ENCODE measurements at places on chromosomes 12 and 14.

- no peak for DNase-seq
These were observed 9.6 kb downstream of the KLC1 start for GRCh38 chr14:103638594-103638993.

GRCh38 chr14:89955022-89955744, 544 bp upstream of the TDP1 start:
- no peak for DNase-seq

DNA sequence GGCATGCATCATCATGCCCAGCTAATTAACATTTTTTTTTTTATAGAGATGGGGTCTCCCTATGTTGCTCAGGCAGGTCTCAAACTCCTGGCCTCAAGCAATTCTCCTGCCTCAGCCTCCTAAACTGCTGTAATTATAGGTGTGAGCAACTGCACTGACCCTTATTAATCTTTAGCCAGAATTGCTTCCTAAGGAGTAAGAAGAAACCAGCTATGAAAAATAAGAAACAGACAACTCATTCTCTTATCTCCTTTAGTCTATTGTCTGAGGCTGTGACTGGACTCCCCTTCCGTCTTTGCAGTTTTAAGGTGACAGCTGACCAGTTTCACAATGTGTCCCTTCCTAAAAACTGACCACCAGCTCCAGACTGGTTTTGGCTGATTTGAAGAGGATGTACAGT, 52.4 kb downstream of the EMP1 start:
- DNase-seq = no peak

DNA sequence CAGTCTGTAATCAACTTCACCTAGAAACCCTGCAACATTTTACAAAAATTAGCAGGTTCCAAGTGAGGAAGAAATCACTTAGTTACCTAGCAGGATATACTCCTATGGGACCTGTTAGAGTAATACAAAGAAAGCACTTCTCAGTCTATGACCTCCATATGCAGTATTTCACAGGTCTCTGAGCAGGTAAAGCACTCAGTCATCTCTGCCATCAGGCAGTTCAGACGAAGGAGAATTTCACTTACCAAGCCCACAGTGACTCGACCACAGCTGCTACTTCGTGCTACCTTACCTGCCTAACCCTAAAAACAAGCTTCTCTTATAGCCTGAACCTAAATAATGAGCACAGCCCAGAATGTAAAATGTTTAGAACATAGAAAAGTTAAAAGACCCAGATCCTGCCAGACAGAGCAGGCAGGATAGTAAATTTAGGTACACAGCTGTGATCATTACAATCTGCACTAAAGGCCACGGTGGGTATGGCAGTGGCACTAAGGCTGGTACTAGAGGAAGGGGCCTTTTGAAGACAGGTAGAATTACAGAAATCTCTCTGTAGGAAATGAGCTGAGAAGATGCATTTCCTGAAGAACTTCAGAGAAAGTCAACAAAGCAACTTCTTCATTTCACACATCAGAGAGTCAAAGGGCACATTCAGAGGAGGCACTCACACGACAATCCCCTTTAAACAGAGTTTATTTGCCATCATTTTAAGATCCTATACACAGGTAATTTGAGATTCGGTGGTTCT, 35.7 kb downstream of the DCAF5 start:
- no peak for DNase-seq

- DNase-seq = no peak
These were observed 98.6 kb downstream of the SCARB1 start for GRCh38 chr12:124764870-124765580.

GRCh38 chr14:57835766-57836165, 30.1 kb downstream of the SLC35F4 start:
- DNase-seq = no peak

GRCh38 chr14:100281286-100282082, 24.8 kb downstream of the SLC25A29 start:
- no peak for DNase-seq

- no peak for DNase-seq
These were observed 10.9 kb upstream of the GPR162 start for GRCh38 chr12:6810758-6811157.

- DNase-seq = no peak
These were observed 12.6 kb upstream of the DDX47 start for GRCh38 chr12:12800406-12801180.

DNA sequence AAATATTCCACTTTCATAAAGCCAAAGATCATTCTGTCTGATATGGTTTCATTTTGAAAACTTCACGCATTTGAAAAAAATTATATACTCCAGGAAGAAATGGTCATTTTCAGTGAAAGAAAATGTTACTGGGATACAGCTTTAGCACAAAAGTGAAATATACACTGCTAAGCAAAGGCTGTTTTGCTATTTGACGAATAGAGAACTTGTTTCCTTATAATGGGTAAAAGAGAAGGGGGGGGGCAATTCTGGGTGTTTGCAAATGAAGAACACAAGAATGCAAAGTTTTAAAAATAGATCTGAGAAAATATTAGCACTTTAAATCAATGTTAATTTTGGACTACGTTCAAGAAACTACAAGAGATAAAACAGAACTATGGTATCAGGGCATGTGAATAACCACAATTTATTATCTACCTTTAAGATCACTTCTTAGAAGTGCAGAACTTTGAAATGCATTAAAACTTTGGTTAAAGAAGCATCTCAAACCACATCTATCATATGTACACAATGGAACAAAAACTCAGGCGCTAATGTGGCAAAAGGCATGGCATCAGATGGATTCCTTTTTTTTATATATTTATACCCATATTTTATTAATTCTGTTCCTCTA, 51.1 kb downstream of the EFCAB11 start:
- DNase-seq = no peak

GRCh38 chr12:52370926-52371608, 3.8 kb upstream of the KRT85 start:
- no peak for DNase-seq

DNA sequence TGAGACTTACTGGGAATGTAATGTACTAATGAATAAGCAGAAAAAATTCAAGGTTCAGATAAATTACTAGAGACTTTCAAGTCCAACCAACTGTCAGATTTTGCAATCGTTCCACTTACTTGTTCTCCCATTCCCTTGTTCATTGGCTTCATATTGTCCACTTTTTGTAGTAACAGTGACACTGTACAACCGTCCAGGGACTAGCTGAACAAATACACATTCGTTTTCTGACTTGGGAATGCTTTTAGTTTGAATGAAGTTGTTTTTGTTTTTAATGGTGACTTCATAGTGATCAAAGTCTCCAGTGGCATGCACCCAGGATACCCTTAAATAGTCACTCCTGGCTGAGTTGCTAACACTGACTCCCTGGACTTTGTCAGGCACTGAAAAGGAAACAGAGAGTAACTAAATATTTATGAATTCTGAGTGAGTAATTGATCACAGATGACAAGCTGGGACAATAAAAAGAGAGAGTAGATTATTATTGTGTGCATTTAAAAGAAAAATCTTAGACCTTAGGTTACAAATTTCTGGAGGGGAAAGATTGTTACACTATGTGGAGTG, 65.4 kb downstream of the PTPRB start:
- DNase-seq = no peak

GRCh38 chr14:89983375-89983774, 27.6 kb downstream of the TDP1 start:
- no peak for DNase-seq

DNA sequence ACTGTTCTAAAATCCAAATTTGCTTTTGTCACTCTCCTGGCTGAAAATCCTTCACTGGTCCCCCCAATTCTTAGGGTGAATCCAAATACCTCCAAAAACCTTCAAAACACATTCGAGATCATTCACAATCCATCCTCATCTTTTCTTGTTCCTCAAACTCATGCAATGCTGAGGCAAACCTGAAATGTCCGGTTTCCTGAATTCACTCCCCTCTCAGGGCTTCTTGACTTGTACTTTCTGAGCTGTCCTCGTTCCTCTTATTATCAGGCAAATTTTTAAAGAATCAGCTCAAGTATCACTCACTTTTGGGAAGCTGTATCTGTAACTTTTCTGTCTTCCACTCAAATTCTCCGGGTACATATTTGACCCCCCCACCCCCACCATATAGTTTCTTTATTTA, 84.9 kb upstream of the DUSP6 start:
- DNase-seq = no peak

GRCh38 chr12:88299567-88300101, 157.5 kb downstream of the TMTC3 start:
- no peak for DNase-seq

GRCh38 chr12:108381787-108382436, 42.8 kb upstream of the CMKLR1 start:
- no peak for DNase-seq

- no peak for DNase-seq
These were observed 94.3 kb upstream of the PDE3A start for GRCh38 chr12:20274008-20274407.

- DNase-seq = no peak
These were observed 394.1 kb downstream of the BCAT1 start for GRCh38 chr12:24554612-24555295.

GRCh38 chr12:51323966-51324895, at the start of gene BIN2:
BIN2 (minus strand) TSS chr12:51324174; CDS start chr12:51324102, 72 bp downstream.
- DNase-seq = peak; percentile 42

DNA sequence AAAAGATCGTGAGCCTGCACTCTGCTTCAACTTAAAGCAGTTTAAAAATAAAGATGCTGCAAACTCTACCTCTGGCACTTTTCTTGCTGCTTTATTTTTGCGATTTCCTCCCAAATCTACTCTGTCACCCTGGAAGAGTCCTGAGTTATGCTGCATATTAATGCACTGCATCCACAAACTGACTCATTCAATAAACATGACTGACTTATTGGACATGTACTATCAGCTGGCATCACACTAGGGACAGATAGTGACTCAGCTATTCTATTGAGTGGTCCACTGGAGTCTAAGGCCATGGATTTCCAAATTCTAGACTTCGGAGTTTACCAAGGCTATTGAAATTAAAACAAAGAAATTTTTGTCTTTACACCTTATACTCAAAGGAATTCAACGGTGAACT, 90.7 kb upstream of the PTPRR start:
- no peak for DNase-seq

GRCh38 chr14:64614166-64614565, 64.4 kb downstream of the PPP1R36 start:
- no peak for DNase-seq

DNA sequence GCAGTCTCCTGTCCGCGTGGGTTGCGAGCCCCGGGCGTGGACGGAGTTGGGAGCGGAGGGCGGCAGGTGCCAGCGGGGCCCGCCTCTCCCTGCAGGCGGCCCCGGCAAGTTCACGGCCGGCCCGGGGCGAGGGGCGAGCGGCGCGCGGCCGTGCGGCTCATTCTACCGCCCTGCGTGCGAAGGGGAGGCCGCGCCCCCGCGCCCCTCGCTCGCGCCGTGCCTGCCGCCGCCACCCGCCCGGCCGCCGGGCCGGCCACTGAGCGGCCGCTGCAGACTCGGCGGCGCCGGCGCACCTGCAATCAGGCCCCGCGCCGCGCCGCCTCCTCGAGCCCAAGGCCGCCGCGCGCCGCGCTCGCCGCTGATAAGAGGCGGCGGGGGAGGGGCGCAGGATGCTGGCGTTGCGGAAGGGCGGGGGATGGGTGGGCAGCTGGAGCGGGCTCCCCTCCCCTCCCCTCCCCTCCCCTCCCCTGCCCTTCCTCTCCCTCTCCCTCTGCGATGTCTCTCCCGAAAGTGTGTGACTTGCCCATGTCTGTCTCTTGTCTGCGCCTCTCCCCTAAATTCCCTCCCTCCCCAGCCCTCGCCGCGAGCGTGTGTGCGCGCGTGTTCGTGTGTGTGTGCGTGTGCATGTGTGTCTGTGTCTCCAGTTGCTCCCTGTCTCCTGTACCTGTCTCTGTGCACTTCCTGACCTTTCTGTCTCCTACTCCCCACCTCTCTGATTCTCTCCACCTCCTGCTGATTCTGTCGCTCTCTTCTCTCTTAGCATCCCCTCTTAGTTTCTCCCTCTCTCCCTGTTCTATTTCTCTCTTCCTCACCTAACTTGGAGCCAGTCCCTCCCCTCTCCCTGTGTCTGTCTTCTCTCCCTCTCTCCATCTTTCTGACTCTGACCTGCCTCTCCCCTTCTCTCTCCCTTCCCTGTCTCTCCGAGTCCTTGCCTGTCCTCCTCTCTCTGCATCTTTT, 768.1 kb upstream of the TBX3 start:
- DNase-seq = no peak

DNA sequence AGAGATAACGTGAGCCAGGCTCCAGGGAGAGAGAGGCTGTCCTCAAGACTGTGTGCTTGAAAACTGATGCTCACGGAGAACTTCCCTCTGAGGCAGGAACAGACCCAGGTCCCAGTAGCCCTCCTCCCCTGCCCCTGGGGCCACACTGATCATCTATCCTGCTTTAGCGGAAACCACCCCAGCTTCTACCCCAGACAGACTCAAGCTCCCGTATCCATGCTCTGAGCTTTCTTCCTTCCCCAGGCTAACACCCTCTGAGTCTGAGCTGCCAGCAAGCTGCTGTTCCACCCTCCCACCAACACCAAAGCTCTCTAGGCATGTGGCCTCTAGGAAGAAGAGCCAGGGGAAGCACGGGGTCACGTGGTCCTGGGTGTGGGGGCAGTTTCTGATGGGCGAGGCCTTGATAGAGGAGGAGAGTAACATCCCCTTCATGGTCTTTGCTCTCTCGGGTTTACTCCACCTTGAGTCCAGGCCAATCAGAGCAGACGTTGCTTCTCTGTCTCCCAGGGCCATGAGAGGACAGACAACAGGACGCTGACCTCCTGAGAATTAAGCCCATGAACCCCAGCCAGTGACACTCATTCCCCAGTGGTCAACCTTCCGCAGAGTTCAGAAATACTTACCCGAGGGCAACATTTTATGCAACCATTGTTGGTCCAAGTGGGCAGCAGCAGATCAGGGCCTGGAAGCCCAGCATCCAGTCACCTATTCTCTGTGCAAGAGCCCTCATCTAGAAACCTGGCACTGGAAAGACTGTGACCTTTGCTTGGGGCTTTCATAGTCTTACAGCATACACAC, 1.4 kb downstream of the PCK2 start:
- DNase-seq = no peak

- DNase-seq = no peak
These were observed 37.3 kb upstream of the TRHDE start for GRCh38 chr12:72234886-72235285.

DNA sequence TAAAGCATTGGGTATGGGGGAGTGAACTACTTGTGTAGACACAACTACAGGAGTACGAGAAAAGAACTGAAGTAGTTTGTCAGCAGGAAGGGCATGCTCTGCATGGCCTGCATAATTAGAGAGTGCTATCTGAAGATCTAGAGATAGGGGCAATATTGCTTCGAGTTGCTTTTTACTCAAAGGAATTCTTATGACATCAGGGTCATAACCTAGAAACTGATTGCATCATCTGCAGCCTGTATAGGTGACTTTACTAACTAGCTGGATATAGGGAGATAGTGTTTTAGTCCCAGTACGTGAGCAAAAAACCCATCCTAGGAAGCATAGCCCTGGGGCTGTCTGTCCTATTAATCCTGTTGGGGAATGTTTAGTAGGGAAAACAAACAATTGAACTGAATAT, 39.8 kb downstream of the TMTC3 start:
- DNase-seq = no peak

DNA sequence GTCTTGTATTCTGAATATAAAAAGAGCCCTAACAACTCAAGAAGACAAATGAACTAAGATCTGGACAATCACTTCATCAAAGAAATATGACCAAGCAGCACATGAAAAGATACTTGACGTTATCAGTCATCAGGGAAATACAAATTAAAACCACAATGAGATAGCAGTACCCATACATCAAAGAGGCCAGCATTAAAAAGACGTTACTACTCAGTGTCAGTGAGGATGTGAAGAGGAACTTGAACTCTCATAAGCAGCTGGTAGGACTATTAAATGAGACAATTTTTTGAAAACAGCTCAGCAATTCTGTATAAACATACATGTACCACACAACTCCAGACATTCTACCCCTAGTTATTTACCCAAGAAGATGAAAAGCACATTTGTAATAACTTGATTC, 55.9 kb downstream of the FERMT2 start:
- DNase-seq = no peak

All from stimulated activated CD8-positive, alpha-beta memory T cell treated with anti-CD3 and anti-CD28 coated beads, Interleukin-15, amount 100 ng/mL, for 4 hours (primary cell).